ENCODE measurements at places on chromosomes 11 and 22.

- no peak for DNase-seq
Observed at GRCh38 chr11:128174465-128175291, 412.7 kb downstream of the ETS1 start.

DNA sequence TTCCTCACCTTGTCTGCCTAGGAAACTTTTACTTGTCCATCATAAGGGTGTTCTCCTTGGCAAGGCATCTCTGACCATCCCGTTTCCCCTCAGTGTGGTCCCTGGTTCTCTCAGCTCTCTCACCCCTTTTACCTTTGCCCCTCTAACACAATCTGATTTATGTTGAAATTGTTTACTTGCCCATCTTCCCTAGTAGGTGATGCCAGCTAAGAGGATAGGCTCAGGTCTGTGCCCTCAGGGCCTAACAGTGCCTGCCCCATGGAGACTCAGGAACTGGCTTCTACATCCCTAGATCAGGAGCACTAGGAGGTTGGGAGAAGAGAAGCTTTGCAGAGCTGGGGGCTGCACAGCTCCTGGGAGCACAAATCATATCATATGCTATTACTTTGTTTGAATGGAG lies 21.1 kb upstream of the ALG8 start:
- no peak for DNase-seq

DNA sequence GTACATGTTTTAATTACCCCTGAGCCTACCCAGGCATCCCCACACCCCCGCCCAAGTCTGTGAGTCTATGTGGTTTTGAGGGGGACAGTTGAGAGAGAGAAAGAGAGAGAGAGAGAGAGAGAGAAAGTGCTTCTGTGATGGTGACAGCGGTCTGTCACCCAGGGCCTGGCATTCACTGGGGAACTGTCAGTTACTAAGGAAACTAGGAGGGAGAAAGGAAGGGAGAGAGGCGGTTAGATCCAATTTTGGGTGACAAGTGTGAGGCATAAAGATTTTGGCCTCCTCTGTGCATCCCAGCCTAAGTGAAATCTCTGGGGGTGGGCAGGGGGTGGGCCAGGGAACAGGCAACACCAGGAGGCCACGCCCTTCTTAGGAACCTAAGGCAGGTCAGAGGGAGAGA lies 498.3 kb downstream of the BUD13 start:
- DNase-seq, result no peak

- DNase-seq, result no peak
Observed at GRCh38 chr11:62689421-62690183, at the start of gene LRRN4CL. LRRN4CL (minus strand) TSS chr11:62689530; CDS start chr11:62688508, 1,022 bp downstream.

GRCh38 chr22:39176714-39177455 lies 24.4 kb upstream of the CBX7 start:
- DNase-seq, result no peak

- DNase-seq, result no peak
Observed at GRCh38 chr11:85281550-85281949, 345.6 kb downstream of the DLG2 start.

DNA sequence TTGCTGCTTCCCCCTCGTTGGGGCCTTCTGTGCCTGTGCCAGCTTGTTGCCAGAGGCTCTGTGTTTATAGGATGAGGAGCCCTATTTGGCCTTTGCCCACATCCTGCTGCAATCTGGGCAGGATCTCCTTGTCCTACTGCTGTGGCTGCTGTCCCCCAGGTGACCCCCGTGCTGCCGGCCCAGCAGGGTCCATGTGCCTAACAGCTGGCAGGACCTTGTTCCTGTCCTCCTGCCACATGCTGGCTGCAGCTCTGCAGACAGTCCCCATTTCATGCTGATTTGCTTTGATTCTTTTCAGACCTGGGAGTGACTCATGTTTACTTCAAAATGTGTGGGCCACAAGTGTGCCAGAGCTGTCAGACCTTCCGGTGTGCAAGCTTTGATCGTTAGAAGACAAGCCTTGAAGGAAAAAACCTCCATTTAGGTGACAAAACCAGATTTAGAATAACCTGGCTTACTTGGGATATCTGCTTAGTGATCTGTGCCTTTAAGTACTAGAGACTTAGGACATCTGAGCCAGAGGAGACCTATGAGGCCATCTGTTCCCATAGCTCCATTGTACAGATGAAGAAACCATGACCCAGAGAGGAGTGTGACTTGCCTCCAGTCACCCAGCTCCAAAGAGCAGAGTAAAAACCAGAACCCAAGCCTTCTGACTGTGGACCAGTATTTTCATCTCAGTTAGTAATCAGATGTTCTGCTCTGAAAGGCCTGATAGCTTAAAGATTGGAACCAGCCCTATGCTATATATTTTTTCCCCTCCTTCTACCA lies 11.1 kb downstream of the NAV2 start:
- DNase-seq, result no peak

DNA sequence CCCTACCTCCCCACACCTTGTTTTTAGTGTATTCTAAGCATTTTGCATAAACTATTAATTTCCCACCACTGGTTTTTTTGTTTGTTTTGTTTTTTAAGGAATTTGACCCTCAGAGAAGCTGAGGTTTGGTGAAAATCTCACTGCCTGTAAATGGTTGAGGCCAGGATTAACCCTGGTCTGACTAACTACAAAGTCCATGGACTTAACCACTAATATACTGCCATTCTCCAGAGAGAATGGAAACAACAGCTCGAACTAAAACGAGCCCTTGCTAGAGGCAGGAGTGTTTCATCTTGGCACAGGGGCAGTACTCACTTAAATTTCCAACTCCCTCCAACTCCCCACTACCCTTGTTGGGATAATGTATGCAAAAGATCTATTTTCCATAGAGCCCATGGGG lies 3.0 kb downstream of the CTNND1 start:
- no peak for DNase-seq

DNA sequence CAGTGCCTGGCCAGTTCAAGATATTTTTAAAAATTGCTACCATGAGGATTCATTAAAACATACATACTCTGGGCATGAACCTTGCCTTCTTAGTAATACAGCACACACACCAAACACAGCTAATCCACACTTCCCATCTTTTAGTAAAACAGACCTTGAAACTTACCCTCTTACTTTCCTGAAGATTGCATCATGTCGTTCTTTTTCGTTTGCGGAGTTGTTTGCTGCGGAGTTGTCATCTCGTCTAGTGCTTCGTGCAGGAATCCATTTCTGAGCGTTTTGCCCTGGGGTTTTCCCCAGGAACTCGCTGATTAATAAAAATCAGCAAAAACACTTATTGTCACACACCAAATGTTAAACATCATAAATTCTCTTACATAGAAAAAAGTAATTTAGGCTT lies 3.0 kb downstream of the EIF4G2 start:
- no peak for DNase-seq

DNA sequence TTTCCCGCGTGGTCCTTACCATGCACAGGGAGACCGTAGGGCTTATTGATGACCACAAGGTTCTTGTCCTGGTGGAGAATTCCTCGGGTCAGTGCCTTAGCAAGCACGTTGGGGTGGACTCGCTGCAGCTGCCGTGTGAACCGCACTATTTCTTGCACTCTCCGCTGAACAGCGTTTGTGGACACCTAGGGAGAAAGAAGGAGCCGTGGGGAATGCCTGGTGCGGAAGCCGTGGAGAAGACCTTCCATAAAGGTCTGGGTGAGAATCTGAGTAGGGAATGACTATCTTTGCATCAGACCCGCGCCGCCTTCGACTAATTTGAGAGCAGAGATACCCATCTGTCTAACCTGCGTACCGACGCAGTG lies 597 bp downstream of the RPUSD4 start:
- no peak for DNase-seq

DNA sequence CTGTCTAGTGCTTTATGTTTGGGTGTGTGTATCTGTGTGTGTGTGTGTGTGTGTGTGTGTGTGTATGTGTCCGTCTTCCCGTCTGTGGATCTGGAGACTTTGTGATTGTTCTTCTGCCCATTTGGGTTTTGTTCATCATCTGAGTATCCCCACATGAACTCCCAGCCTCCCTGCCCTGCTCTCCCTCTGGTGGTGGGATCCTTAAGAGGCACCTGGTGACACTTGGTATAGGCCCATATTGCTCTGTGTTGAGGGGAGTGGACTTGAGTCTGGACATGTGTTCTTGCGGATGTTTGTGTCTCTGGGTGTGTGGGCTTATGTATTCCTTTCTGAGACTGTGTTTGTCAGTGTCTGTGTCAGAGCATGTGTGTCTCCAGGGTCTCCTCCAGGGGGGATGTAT lies 15.3 kb downstream of the RCOR2 start:
- DNase-seq, result no peak

- no peak for DNase-seq
Observed at GRCh38 chr11:16713594-16713993, 24.9 kb upstream of the C11orf58 start.

DNA sequence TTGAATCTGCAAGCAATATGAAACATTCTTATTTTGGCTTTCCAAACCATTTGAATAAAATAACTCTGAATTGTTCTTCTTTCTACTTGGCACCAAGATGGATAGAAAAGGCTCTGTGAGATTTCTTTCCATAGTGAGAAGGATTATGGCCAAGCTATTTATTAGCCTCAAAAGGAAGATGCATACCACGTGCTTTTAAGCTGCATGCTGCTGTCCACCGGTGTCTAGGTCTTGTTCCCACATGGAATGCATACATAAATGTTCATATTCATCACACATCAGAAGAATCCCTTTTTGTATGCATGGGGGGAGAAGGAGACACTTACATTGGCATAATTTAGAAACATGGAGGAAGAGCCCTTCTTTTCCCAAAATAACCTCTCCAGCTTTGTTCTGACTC lies 273.4 kb downstream of the FAM76B start:
- no peak for DNase-seq

GRCh38 chr11:117205211-117205818 lies 6.1 kb downstream of the TAGLN start:
- DNase-seq, result no peak

DNA sequence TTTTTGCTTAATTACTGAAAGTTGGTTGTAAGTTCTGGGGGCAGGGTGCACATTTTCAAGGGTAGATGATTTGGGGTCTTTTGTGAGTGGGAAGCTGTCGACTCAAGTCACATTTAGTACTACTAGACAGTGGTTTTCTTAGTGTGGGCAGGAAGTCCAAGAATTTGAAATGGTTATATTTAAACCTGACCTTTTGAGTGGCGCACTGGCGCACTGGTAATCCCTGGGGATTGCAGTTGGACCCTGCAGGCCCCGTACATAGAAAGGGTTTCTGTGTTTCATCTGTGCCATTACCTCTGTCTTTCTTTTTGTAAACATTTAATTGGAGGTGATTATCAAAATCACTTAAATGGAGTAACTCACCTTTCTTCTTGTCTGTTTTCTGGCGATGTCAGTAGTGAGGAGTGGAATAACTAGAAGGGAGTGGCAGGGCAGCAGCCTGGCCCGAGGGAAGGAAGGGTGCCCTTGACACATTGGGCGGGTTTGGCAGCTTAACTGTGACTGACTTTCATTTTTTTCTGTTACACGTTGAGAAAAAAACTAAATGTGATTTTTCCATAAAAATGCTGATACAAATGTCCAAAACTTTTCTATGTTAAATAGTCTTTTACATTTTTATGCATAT lies 101.8 kb upstream of the GAL start:
- no peak for DNase-seq

DNA sequence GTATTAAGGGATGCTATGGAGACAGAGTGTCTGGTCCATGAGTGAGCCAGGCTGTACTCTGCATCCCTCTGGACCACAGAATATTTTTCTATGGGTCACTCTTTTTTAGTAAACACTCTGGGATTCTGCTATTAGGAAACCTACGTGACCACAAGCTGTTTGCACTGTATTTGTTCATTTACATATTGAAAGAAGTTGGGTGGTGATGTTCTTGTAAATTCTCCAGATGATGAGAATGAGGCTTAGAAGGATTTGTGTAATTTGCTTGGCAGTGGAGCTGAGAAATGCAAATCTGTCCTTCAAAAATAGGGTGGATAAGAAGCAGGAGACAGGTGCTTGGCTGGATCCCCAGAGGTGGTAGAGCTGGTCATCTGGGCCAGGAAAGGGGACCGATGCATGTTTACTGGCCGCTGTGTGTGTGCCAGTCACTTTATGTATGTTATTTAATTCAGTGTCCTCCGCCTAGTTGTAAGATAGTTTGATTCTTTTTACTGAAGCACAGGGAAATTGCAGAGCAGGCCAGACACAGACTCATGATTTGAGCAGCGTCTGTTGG lies 63.7 kb upstream of the HEPHL1 start:
- DNase-seq, result no peak

- no peak for DNase-seq
Observed at GRCh38 chr11:62933285-62933684, 12.1 kb upstream of the CHRM1 start.

Measured in stimulated activated CD8-positive, alpha-beta memory T cell treated with anti-CD3 and anti-CD28 coated beads, Interleukin-7, amount 100 ng/mL, for 24 hours (primary cell).